ENCODE measurements at places on chromosomes 5 and 9.

DNA sequence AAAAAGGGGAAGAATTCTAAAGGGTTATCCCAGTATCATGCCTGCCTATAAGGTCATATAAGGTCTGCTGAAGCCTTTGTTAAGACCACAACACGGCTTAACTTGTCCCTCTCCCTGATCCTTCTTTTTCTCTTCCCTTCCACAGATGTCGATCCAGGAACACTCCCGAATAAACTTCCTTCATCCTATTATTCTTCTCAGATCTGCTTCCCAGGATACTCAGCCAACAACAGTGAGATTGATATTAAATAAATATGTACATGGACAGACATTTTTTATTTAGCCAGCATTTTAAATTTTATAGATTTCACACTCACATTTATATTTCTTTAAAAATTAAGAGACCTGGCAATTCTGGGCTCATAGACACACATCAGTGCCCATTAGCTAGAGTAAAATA, 44.1 kb downstream of the DPYSL3 start:
- DNase-seq = no peak

GRCh38 chr5:55294935-55295334, 12.6 kb downstream of the DHX29 start:
- DNase-seq = no peak

GRCh38 chr5:52334367-52334766, 453.3 kb upstream of the ITGA1 start:
- DNase-seq = no peak

GRCh38 chr5:94009161-94009560, 267.8 kb upstream of the POU5F2 start:
- no peak for DNase-seq

DNA sequence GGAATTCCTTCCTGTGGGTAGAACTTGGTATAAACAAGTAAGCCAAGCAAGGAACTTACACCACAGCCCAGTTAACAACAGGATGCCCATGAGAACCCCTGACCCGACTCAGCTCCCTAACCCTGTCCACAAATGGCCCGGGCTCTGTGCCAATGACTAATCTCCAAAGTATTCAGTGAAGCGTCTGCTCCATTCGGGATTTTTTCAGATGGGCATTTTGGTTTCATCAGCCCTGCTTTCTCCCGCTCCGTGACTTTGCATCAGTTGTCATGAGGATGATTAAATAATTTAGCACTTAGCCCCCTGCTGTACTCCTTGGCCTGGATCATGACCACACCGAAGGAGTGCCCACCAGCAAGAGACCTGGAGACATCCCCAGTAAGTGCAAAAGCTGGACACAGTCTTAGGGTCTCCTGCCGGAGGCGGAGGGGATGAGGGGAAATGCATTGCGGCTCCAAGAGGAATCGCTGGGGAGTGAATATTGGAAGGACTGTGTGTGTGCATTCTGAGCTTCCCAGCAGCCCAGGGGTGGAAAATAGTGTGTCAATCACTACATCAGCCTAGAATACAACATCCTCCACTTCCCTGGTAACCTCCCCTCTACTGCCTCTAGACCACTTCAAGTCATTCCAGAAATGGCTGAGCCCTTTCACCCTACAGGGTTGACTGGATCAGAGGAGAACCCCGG, 41.4 kb upstream of the DNAH5 start:
- DNase-seq = peak; percentile 78

GRCh38 chr5:115389034-115389798, 92.8 kb upstream of the CCDC112 start:
- no peak for DNase-seq

DNA sequence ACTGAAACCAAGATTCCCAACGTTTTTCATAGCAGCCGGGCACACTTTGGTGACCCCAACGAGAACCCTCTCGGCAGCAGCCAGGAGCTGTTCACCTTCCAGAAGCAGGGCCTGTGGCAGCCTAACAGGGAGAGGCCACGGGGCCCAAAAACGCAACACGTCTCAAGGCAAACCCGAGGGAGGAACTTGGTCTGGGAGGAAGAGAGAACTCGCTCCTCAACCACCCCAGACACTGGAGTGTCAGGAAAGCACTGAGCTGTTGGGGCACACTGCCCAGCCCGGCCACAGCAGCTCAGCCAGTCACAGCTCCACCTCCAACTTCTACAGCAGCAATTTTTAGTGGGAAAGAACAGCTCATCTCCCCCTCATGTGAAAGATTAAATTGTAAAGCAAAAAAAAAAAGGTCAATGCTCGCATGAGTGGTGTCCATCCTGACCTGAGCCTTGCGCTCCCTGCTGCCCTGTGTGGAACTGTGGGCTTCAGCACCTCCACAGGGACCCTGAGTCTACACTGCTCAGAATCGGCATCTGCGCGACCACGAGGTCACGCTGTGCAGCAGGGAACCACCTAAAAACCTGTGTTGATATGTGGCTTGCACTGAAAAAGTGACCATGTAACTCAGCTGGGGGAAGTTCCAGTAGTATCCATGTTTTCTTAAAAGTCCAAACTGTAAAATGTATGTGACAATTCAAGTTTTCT, 55.0 kb downstream of the IPPK start:
- no peak for DNase-seq

- DNase-seq = no peak
These were observed 11.0 kb downstream of the ABLIM3 start for GRCh38 chr5:149152317-149152746.

GRCh38 chr9:69324549-69325401, at the start of gene ENTREP1:
TSS of gene ENTREP1 (plus strand) at chr9:69325215. CDS start at chr9:69325310, 95 bp downstream.
- peak; percentile 95 for DNase-seq

DNA sequence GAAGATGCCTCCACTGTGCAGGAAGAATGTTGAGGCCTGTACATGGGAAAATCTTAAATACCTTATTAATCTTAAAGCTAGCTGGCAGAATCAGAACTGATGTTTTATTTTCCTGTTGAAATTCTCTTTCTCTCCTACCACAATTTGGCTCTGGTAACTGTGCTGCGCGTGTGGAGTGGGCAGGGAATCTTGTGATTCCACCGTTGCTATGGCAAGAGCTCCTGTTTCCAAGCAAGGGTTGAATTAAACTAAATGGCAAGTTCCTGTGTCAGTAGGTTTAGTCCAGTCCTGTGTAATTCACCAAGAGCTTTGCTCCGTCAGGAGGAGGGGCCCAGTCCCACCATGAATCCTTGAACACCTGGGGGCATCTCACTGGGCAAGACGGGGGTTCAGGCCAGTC, 36.4 kb downstream of the NXNL2 start:
- no peak for DNase-seq

- DNase-seq = no peak
These were observed 147.0 kb downstream of the GLIS3 start for GRCh38 chr9:4152876-4153275.

GRCh38 chr9:21096172-21096900, 18.6 kb upstream of the IFNB1 start:
- DNase-seq = no peak

DNA sequence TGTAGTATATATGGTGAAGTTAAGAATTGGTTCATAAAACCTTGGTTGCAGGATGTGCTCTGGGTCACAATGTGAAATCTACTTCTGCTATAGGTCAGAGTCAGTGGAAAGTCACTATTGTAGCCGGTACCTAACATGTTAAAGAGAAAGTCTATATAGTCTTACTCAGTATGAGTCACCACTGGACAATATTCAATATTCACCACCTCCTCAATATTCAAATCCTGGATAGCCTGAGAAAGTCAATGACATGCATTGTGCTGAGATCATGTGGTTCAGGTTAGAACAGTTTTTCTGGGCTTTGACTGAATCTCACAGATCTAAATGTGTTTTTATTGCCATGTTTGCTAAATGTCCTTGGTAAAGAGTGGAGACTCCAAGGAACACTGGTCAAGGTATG, 108.8 kb downstream of the HMHB1 start:
- DNase-seq = no peak

DNA sequence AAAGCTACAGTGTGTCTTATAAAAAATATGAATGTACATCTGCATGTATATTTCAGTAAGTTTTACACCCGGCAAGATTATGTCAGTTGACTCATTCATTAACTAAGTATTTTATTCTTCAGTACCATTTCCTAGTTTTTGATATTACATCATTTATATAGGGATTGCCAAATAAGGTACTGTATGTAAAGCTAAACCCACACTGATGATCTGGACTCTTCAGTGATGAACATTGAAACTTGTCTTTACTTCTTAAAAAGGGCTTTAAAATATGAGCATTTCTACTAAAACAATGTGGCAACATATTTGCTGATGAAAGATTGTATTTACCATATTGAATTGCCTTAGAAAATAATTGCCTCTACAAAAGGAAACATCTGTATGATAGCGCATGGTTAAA, 151.8 kb upstream of the TLX3 start:
- no peak for DNase-seq

GRCh38 chr9:70590315-70590677, 175.8 kb upstream of the KLF9 start:
- DNase-seq = no peak

Measured in H54 (cell line).